ENCODE measurements at places on chromosomes 11 and 22.
A peak's percentile ranks its signal among the peaks of the same experiment; 100 is the strongest.

GRCh38 chr11:60872124-60872960, 5.0 kb downstream of the ZP1 start:
- peaks cover 5% of the 10 kb centered on the region for H3K27me3 ChIP-seq
- no peak for DNase-seq
- no peak overlapping the region for H3K4me3 ChIP-seq

- peaks cover 7% of the 10 kb centered on the region for H3K4me1 ChIP-seq
- no peak overlapping the region for H3K27ac ChIP-seq
These were observed 143.2 kb downstream of the ARHGAP42 start for GRCh38 chr11:100830274-100830673.

- DNase-seq: no peak
- H3K36me3 ChIP-seq: peaks cover 37% of the 10 kb centered on the region
- no peak overlapping the region for H3K27ac ChIP-seq
- peaks cover 21% of the 10 kb centered on the region for H3K27me3 ChIP-seq
- no peak overlapping the region for H3K4me3 ChIP-seq
These were observed 29.3 kb downstream of the PKNOX2 start for GRCh38 chr11:125193841-125194240.

- peaks cover 4% of the 10 kb centered on the region for H3K27me3 ChIP-seq
- no peak overlapping the region for H3K27ac ChIP-seq
- H3K36me3 ChIP-seq: no peaks in the 10 kb centered on the region
- no peak for DNase-seq
- H3K4me3 ChIP-seq: no peak overlapping the region
These were observed 62.5 kb downstream of the SYTL2 start for GRCh38 chr11:85748455-85748891.

DNA sequence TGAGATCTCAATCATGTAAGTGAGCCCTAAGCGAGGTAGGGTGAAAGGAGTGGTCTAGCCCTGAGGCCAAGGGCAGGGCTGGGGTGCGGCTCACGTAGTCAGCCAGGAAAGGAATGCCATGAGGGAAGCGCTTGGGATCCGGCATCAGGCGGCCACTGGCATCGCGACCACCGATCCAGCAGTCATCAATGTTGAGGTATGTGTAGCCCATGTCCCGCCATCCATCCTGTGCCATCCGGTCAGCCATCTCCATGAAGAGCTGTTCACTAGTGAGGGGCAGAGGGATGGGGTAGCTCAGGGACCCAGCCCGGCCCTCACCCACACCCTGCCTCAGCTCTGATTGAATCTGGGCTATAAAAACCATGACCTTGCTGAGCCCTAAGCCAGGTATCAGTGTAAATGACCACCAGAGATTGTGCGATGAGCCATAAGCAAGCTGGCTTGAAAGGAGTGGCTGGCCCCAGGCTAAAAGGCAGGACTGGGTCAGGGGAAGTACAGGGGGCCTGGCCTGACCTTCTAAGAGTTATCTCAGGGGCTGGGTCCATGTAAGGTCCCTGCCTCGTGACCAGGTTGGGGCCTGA, 2.9 kb downstream of the NAGA start:
- peaks cover 20% of the 10 kb centered on the region for H3K36me3 ChIP-seq
- H3K27me3 ChIP-seq: no peaks in the 10 kb centered on the region
- peaks cover 5% of the 10 kb centered on the region for H3K4me1 ChIP-seq
- H3K27ac ChIP-seq: no peak overlapping the region
- H3K4me3 ChIP-seq: peak overlapping the region; percentile 83
- no peak for DNase-seq

- no peak overlapping the region for H3K4me3 ChIP-seq
- peaks cover 3% of the 10 kb centered on the region for H3K4me1 ChIP-seq
- H3K27me3 ChIP-seq: peaks cover 7% of the 10 kb centered on the region
- peak; percentile 73 for DNase-seq
- H3K27ac ChIP-seq: no peak overlapping the region
These were observed 10.7 kb upstream of the DSCAML1 start for GRCh38 chr11:117807482-117808327.

DNA sequence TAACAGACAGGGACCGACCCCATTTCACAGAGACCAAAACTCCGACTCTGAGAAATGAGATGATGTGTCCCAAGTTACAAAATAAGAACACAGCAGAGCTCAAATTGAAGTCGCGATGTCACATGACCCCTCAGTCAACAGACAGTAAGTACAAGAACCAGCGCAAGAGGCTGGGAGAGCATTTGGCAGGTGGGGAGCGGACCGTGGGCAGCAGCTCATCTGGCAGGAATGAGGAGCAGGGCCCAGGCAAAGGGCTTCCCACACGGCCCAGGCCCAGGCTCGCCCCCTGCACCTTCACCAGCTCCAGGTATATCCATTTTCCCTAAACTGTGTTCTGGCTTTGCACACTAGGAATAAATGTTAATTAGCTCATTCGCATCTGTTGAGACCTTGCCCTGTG, 34.3 kb downstream of the SCUBE1 start:
- H3K27me3 ChIP-seq: peaks cover 7% of the 10 kb centered on the region
- H3K36me3 ChIP-seq: peaks cover 6% of the 10 kb centered on the region
- DNase-seq: no peak
- H3K4me1 ChIP-seq: no peaks in the 10 kb centered on the region
- H3K4me3 ChIP-seq: no peak overlapping the region

- no peak overlapping the region for H3K4me3 ChIP-seq
- no peak for DNase-seq
- H3K27ac ChIP-seq: no peak overlapping the region
- peaks cover 2% of the 10 kb centered on the region for H3K27me3 ChIP-seq
These were observed 425.8 kb downstream of the SOX6 start for GRCh38 chr11:15930442-15931025.

DNA sequence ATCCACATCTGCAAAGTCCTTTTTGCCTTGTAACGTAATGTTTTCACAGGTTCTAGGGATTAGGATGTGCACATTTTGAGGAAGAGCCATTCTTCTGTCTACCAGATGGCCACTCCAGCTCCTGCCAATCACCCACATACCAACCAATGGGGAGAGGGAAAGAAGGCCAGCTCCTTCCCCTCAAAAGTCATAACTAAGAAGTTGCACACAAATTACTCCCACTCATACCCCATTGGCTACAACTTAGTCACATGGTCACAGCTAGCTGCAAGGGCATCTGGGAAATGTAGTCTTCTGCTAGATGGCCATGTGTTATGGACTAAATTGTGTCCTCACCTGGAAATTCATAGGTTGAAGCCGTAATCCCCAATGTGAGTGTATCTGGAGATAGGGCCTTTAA, 15.4 kb upstream of the MYOD1 start:
- no peaks in the 10 kb centered on the region for H3K4me1 ChIP-seq
- H3K36me3 ChIP-seq: no peaks in the 10 kb centered on the region
- H3K27ac ChIP-seq: no peak overlapping the region
- no peaks in the 10 kb centered on the region for H3K27me3 ChIP-seq
- DNase-seq: no peak

DNA sequence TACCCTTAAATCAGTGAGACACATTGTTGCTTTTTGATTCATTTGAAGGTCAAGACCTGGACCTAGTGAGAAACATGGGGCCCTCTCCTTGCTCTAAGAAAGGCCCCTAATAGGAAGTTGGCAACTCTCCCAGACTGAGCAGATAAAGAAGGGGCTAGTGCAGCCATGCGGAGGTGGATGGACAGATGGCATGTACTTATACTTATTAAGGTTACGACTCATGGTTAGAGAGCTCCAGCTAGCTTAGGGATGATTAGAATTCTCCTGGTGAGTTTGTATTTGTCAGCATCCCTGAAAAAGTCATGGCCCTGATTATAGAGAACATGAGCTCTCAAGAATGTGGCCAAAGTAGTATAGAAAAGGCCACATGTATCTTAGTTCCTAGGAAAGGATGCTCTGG, 112.1 kb upstream of the BDNF start:
- DNase-seq: no peak
- no peak overlapping the region for H3K27ac ChIP-seq
- H3K4me3 ChIP-seq: no peak overlapping the region
- H3K4me1 ChIP-seq: no peaks in the 10 kb centered on the region
- H3K27me3 ChIP-seq: no peaks in the 10 kb centered on the region

GRCh38 chr11:75308116-75308515, 43.3 kb downstream of the ARRB1 start:
- H3K36me3 ChIP-seq: peaks cover 15% of the 10 kb centered on the region
- H3K27ac ChIP-seq: peak overlapping the region; percentile 48
- DNase-seq: no peak
- peaks cover 8% of the 10 kb centered on the region for H3K27me3 ChIP-seq
- peaks cover 58% of the 10 kb centered on the region for H3K4me1 ChIP-seq
- H3K4me3 ChIP-seq: no peak overlapping the region

GRCh38 chr11:35174666-35175065, 35.7 kb downstream of the CD44 start:
- H3K36me3 ChIP-seq: no peaks in the 10 kb centered on the region
- peaks cover 23% of the 10 kb centered on the region for H3K4me1 ChIP-seq
- no peak for DNase-seq
- H3K27me3 ChIP-seq: no peaks in the 10 kb centered on the region
